Activated CD8-positive, alpha-beta T cell treated with anti-CD3 and anti-CD28 coated beads, Interleukin-2, amount 10 ng/mL, durations not matched to agents 7 days and 5 days (primary cell): ENCODE measurements at places on chromosomes 12 and 14. TPM values are rescaled to one million over a fixed set of nuclear protein-coding genes. Genes with fewer than 3 reads are reported as not detected.

EPYC gene
- total RNA-seq: not detected

TSHR gene
- not detected for total RNA-seq

DNA sequence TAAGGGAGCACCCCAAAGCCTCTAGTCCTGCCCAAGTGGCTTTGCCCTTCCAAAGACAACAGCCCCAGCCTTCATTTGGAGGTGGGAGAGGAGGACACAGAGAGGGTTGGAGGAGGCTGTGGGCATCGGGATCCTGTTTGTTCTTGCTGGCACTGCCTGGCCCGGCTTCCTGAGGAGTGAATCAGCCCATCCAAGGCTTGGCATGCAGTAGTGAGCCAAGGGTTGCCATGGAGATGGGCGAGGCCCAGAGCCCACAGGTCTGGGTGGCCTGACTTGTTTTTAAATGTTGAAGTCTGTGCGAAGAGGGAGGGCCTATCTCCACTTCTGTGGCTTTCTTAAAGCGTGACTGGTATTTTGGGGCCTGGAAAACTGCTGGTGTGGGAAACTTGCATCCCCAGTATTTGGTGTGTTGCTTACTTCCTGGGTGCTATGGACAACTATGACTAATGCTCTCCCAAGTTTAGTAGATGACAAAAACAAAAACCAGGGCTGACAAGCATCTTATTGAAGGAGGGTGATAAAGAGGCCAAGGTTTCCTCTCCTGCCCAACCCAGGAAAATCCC is 15.8 kb downstream of the CD9 start:
- peaks cover 21% of the 10 kb centered on the region for H3K4me1 ChIP-seq
- DNase-seq: no peak
- H3K4me3 ChIP-seq: no peak overlapping the region
- no peak overlapping the region for H3K27ac ChIP-seq
- peaks cover 2% of the 10 kb centered on the region for H3K27me3 ChIP-seq

DNA sequence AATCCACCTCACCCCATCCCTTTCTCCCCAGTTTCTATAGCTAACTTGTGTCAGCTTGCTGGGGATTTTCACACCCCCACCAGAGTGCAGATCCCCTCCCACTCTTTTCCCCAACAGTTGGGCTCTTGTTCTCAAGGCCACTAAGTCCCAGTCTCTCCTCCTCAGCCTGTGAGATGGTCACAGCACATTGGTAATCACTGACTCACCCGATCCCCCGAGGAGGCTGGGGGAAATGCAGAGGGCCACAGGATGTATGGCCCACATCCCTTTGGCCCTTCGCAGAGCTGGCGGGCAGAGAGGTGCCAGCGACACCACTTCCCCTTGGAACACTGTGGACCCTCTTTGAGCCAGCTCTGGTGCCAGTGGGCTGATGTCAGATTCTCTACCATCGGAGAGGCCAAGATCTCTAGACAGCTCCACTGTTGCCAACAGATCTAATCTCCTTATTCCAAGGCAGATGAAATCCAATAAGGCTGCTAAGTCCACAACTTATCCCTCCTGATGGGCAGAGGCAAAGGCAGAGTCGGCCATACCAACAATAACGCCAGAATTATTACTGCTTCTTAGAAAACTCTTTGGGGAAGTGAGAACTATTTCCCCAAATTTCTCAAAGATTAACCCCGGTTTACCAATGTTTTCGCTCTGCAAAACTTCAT is 1.6 kb downstream of the FMNL3 start:
- peak; percentile 44 for DNase-seq
- H3K36me3 ChIP-seq: peaks cover 8% of the 10 kb centered on the region
- peak overlapping the region; percentile 90 for H3K4me3 ChIP-seq

GRCh38 chr14:21734457-21735074 is 60.9 kb upstream of the OR4E1 start:
- H3K4me3 ChIP-seq: peak overlapping the region; percentile 64
- H3K27ac ChIP-seq: no peak overlapping the region
- peaks cover 13% of the 10 kb centered on the region for H3K4me1 ChIP-seq
